ENCODE measurements at places on chromosomes 2 and 18.
A peak's percentile ranks its signal among the peaks of the same experiment; 100 is the strongest.

DNA sequence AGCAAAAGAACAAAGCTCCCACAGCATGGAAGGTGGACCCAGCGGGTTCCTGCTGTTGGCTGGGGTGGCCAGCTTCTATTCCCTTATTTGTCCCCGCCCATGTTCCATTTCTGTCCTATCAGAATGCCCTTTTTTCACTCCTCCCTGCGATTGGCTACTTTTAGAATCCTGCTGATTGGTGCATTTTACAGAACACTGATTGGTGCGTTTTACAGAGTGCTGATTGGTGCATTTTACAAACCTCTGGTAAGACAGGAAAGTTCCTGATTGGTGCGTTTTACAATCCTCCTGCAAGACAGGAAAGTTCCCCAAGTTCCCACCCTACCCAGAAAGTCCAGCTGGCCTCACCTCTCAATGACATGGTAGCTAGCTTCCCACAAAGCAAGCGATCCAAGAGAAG lies 40.2 kb upstream of the UGP2 start:
- no peak for DNase-seq

DNA sequence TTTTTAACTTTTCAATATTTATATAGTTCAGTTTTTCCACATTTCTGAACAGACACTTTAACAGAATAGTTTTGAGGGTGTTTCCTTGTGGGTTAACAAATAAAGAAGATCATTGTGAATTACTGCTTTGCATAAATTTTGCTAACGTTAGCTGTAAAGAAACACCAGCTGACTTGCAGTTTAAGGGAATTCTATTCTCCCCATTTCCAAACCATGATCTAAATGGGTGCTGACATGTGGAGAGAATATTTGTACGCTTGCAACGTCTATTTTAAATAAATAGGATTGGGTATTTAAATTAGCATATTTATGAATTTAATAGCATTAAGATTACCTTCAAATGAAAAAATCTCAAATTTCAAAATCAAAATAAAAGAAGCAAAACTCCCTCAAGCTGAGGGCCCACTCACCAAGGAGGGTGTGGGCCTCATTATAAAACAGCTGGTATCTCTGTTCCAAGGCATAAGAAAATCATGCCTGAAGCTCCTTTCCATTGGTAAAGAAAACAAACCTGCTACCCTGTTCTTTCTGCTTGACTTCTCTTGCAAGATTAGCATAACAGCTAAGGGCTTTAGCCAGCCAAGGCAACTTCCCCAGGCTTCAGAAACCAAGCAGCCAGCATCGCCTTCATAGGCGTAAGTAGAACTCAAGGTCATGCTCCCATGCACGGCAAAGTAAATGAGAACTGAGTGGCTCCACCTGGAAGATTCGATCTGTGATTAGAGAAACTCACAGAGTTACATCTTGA lies 3.2 kb downstream of the MRO start:
- no peak for DNase-seq

DNA sequence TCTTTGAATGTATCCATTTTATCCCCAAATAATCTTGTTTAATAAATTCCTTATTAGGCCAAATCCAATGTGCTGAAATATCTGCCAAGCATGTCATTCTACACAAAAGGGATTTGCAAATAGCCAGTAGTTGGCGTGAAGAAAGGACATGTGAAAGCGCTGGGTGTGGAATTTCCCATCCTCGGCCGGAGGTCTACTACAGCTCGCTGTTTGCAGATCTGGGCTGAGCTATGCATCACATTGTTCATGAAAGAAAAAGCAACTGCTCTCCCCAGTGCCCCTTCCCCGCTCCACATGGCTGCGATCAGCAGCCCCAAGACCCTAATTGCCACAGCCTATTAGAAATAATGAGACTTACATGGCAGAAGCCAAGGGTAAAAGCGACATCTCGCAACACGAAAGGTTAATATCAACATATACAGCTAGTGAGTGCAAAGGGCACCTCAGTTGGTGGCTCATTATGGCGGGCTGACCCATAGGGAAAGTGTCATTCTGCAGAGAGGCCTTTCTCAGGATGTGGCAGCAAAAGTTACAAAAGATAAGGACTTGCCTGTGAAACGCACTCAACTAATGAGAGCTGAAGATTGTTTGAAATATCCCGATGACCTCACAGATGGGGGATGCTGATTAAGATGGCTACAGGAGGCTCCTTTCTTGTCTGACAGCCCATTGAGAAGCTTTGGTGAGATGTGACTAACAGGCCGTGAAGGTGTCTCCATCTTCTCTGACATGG lies 126.9 kb upstream of the CYP1B1 start:
- no peak for DNase-seq

GRCh38 chr2:220275454-220275853 lies 648.0 kb downstream of the SLC4A3 start:
- DNase-seq, result no peak

DNA sequence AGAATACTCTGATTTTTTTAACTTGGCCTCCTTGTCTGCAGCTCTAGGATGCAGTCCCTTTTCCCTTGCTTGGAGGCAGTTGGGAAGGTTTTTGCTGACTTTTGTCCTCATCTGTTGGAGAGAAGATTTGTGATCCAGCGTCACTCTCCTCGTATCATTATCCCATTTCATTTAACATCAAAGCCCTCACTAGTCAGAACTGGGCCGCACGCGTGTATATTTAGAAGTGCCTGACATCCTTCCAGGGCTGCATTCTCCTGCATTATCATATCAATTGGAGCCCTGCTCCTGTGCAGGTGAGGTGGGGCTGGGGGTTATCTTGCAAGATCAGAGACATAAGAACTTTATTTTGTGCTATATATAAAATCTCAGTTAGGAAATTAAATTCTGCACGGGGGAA lies 435.1 kb upstream of the HS6ST1 start:
- DNase-seq, result no peak

- DNase-seq, result peak; percentile 26
Measured at GRCh38 chr2:196987649-196988364, 61.3 kb upstream of the PGAP1 start.

DNA sequence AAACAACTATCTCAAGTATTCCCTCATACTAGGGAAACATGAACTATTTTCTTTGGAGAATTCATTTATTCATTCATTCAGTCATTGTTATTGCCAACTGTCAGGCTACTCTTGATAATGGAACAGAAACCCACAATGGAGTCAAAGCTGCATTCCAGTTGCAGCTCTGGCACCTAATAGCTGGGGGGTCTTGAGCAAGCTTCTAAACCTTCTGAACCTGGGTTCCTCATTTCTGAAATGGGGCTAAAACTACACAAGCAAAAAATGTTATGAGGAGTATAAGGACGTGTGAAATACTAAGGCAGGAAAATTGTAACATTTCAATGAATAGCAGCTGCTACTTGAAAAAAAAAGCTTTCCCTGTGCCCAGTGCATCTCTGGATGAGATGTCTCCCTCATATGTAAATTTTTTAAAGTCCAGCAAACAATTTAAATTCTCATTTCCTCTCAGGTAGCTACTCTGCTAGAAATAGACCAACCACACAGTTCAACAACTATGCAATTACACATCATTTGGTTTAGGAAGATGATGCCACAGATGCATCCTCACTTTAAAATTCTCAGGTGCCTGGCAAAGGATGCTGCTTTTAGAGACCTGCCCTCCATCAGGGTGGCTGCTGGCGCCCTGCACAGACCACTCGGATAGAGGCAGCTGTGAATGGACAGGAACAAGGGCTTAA lies 38.5 kb downstream of the SPRED2 start:
- peak; percentile 83 for DNase-seq

DNA sequence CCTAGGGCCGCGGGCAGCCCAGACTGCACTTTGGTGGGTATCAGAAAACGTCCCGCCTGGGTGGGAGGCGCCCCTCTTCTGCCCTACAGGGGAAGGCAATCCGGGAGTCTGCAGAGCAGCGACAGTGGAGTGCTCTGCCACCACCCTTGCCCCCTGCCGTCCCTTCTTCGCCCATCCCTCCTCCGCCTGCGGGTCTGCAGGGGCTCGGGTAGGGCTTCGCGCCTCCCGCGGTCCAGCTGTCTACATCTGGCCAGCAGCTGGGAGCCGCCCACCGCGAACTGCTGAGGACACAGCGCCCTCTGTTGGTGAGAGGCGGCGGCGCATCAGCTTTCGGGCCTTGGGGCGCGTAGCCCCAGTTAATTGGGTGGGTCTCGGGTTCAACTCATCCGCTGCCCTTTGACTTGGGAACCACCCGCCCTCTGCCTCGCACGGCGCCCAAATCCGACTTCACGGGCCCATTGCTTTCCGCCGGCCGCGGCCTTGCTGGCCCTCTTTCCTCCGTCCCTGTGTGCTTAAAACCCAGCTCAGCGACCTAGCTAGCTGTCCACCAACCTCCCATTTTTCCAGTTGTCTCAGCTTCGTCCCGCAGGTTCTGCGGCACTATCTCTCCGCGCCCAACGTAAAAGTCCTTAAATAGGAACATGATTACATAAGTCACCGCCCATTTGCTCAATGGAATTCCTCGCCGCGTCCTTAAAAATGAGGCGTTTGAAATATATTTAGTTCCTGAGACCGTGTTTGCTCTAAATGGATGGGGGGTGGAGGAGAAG lies 17.6 kb downstream of the WNT10A start:
- DNase-seq, result peak; percentile 77

DNA sequence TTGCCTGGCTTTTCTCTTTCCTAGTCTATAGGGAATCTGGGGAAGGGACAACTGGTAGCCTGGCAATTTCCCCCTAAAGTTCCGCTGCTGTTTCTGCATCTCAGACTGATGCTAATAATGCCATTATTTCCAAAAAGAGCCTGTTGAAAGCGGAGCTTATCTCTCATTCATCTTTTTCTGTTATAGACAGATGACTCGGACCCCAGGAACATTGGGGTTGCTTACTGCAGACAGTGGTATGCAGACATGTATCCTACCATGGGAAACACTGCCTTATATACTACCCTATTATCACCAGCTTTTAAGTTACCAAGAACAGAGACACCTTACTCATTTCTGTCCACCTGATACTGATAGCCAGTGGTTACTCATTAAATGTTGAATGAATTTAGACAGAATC lies 15.3 kb downstream of the ETAA1 start:
- no peak for DNase-seq

GRCh38 chr2:29223851-29224692 lies 108.9 kb downstream of the CLIP4 start:
- DNase-seq, result no peak

DNA sequence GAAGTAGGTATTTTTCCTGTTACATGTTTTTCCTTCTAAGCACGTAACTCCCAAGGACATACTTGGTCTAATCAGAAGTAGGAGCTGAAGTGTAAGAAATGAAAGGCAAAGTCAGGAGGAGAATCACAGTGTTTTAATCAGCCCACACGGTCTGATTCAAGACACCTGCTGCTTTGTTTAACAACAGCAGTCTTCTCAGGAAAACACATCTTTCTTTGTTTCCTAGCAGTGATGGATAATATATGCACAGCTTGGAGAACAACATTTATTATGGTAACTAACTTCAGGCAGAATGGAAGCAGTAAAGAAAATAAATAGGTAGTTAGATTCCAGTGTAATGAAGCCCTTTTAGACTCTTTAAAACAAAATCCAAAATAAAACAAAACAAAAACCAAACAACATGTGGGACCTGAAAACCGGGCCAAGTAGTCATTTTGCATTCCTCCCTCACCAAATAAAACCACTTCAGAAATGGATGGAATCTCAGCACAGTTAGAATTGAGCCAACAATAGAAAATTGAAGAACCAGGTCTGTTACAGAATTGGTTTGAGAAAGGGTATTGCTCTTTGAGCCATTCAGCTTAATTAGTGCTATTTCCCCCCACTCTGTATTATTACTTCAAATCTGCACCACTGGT lies 61.1 kb upstream of the UGP2 start:
- no peak for DNase-seq

DNA sequence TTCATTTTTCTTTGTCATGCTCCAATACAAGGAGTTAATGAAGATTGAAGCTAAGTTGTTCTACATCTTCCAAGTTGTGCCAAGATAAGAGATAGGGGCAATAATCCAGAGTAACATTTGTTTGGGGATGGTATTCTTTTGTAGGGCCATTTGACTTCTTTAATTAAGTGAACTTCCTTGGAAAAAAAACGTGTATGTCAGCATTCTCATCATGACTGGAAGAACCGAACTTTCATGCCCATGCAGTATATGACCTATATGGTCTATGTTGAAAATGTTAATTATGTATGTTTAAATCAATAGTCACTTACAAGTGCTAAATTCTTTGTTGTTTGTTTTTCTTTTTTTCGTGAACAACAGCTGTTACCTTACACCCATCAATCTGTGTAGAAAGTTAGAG lies 319.5 kb upstream of the LRRTM1 start:
- DNase-seq, result no peak

GRCh38 chr2:23533338-23533695 lies 148.3 kb downstream of the KLHL29 start:
- no peak for DNase-seq

- DNase-seq, result no peak
Measured at GRCh38 chr18:47779381-47779780, 151.1 kb downstream of the SMAD2 start.

GRCh38 chr18:68219872-68220271 lies 495.0 kb downstream of the TMX3 start:
- no peak for DNase-seq

DNA sequence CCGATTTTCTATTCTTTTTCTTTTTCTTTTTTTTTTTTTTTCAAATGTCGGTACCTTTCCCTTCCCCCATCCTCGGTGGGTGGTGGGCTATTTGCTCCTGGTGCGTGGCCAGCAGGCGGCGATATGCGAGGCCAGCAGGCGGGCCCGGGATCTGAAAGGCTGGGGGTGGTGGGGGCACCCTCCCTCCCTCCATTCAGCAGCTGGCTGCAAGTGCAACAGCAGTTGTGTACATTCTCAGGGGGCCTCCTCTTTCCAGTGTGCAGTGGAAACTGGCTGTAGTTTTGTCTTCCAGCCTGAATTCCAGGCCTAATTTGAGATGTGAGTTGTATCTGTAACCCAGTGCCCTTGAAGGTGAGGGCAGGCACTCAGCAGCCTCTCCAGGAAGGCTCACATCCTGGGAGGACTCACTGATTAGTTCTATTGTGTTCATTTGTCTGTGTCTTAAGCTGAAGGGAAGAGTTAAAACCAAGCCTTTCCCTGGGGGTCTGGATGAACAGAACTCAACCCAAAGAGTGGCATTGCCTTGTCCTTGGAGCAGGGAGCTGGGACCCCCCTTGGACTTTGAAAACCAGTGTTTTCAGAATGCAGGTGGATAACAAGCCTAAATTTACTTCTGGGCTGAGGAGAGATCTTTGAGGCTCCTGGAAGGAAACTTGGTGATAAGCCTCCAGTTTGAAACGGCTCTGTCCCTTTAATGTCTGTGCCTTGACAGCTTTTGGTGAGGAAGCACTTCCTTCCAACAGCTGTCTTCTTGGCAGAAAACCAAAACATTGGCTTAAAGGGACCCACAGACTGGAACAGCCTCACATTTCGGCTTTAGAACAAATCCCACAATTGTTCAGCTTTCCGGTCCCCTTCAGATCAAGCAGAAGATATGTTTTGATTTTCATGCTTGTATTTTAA lies 3.3 kb downstream of the MYCN start:
- no peak for DNase-seq

DNA sequence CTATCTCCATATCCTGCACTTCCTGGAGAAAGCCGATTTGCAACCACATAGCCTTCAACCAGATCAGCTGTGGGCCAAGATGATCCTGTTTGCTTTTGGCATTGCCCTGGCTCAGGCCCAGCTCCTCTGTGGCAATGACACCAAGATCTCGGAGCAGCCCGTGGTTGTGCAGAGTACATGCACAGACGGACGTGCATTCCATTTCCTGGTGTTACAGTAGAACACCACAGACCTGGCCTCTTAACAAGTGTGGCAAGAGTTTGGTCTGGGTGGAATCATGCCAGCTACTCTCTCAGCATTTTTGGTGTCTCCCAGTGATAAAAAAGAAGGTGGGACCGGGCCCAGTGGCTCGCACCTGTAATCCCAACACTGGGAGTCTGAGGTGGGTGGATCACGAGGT lies 20.0 kb downstream of the MALT1 start:
- no peak for DNase-seq
